ENCODE measurements at places on chromosomes 7 and 10.

GRCh38 chr10:124075231-124075955 is 18.0 kb downstream of the CHST15 start:
- no peak for DNase-seq

DNA sequence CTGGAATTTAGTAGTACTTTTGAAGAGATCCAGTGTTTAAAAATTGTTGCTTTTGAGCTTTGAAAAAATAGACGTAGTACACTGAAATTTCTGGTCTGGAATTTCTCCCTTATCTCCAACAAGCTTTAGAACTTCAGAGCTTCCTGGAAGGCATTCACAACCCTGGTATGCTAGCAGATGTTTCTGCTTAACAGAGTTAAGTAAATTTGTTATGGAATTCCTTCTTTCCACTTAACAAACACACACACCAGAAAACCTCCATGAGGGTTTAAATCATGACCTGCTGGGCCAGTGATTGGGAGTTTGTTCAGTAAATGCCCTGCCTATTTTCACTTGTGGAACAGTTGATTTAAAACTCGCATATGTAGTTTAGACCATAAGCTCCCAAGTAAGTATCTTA is 13.7 kb downstream of the ASB15 start:
- DNase-seq, result no peak

DNA sequence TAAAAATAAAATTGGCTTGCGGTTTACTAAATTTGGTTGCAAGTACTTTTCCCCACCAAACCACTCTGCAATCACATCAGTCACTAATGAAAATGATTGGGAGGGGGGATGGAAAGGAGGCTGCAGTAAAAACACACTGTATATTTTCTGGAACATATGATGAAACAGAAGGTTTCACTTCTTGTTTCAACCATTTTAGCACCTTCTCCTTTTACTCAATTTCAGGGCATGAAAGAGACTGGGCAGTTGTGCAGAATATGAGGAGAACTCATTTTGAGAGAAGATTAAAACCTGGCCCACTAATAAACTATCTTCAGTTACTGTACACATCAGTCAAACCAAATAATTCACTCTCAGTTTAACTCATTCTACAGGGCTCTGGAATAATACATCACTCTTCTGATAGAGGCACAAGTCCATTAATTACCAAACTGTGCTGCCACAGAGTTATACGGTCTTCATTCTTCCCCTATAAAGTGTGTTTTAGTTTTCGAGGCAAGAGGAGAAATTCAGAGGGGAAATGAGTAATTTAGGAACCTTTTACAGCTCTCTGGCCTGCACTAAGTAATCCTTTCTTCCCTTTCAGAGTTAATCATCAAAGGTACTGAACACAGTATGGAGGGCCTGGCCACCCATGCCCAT is 25.5 kb downstream of the JAZF1 start:
- no peak for DNase-seq

- DNase-seq, result no peak
These were observed 43.4 kb downstream of the PPIF start for GRCh38 chr10:79390551-79391229.

DNA sequence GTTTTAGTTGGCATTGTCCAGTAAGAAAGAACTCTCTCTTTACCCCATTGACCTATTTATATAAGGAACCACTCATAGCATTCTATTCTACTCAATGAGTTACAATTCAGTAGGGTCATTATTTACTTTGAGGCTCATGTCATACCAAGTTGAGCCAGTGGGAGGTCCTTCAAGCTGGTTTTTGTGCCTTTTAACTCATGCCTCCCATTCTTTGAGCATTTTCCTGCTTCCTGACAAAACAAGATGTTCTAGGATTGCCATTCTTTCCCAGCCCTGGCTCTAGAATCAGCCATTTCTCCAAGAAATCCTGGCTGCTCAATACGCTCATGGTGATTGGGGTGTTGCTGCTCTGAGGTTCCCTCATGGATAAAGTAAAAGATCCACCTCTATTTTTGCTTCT is 250.1 kb downstream of the ABCA13 start:
- DNase-seq, result no peak
